Tibial nerve (tissue), 4 donors: ENCODE measurements at places on chromosomes 6 and 20. TPM values are rescaled to one million over a fixed set of nuclear protein-coding genes. Genes with fewer than 3 reads are reported as not detected.

Gene TRIM31
- total RNA-seq, result not detected

Gene TSBP1
- total RNA-seq, result not detected

Gene RAET1L
- total RNA-seq, result not detected

Gene DEFB123
- total RNA-seq, result not detected

Gene HBS1L
- 44.0 TPM for total RNA-seq

Gene PRKN
- total RNA-seq, result 17.9 TPM

Gene YWHAB
- total RNA-seq, result 98.4 TPM

DNA sequence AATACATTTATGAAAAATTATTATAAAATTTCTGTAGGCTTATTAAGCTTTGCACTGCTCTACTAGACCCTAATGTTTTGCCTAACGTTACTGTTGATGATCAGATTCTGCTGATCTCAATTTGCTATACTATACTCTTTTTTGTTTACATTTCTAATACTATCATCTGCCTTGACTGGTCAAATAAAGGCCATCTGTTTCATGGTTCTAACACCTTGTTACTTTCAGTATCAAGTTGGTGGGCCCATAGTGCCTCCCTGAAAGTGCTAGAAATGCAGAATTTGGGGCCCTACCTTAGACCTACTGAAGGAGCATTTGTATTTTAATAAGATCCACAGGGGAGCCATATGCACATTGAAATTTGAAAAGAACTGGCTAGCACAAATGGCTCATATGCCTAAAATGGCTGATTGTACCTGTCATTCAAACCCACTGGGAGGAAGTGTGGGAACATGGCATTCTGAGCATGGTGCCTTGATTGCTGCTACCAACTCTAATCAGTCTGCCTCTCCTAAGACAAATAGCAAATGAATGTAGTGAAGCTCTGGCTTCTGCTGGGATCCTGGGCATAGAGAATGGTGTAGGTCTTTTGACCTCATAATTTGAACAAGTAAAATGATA, 199.1 kb upstream of the BTBD3 start:
- DNase-seq, result no peak
- H3K36me3 ChIP-seq, result no peaks in the 10 kb centered on the region
- no peak overlapping the region for H3K4me3 ChIP-seq
- H3K4me1 ChIP-seq, result no peaks in the 10 kb centered on the region
- H3K27me3 ChIP-seq, result no peaks in the 10 kb centered on the region
- no peak overlapping the region for H3K27ac ChIP-seq

DNA sequence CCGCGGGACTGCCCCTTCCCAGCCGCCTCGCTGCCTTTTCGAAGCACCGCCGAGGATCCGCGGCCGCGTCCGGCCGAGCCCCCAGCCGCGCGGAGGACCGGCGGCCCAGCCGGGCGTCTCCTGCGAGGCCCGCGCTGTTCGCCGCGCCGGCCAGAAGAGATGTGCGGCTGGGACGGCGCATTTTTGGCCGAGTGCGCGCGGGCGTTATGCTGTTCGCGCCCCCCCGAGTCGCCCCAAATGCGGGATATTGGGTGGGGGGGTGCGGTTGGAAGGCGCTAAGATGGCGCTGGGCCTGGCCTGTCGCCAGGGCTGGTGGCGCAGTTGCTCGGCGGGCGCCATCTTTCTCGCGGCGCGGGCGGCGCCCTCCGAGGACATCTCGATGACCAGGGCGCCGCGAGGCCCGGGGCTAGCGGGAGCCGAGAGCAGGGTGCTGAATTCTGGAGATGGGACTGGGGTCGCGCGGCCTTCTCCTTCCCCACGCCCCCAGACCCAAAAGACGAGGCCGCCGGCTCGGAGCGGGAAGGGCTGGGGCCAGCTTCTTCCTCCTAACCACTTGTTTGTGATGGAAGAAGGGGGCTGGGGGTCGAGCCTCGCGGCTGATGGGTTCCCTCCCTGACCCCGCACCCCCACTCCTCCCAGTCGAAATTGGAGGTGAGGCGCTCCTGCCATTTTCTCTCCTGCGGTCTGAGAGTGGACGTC, 1.5 kb downstream of the BICRAL start:
- peak overlapping the region; percentile 98 for H3K27ac ChIP-seq
- H3K36me3 ChIP-seq, result no peaks in the 10 kb centered on the region
- H3K4me3 ChIP-seq, result peak overlapping the region; percentile 100
- no peaks in the 10 kb centered on the region for H3K27me3 ChIP-seq
- no peaks in the 10 kb centered on the region for H3K4me1 ChIP-seq

DNA sequence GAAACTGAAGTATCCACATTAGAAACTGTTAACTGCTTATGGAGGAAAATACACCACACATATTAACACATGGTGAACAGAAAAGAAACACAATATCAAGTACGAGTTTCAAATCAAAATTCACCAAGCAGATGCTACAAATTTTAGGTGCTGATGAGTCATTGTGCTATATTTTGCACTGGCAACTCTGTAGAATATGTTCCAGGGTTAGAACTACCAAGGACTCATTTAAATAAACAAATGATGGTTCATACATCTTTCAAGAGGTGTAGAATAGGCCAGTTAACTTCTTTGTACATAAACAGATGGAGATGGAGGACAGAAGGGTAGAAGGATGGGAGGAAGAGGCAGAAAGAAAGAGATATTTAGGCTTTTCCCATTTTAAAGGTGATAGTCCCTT, 184.9 kb downstream of the ARHGAP18 start:
- no peak overlapping the region for H3K27ac ChIP-seq
- DNase-seq, result no peak

GRCh38 chr6:152135755-152136448, 328.4 kb downstream of the ESR1 start:
- H3K27ac ChIP-seq, result no peak overlapping the region
- no peaks in the 10 kb centered on the region for H3K4me1 ChIP-seq
- H3K36me3 ChIP-seq, result no peaks in the 10 kb centered on the region
- no peak overlapping the region for H3K4me3 ChIP-seq

DNA sequence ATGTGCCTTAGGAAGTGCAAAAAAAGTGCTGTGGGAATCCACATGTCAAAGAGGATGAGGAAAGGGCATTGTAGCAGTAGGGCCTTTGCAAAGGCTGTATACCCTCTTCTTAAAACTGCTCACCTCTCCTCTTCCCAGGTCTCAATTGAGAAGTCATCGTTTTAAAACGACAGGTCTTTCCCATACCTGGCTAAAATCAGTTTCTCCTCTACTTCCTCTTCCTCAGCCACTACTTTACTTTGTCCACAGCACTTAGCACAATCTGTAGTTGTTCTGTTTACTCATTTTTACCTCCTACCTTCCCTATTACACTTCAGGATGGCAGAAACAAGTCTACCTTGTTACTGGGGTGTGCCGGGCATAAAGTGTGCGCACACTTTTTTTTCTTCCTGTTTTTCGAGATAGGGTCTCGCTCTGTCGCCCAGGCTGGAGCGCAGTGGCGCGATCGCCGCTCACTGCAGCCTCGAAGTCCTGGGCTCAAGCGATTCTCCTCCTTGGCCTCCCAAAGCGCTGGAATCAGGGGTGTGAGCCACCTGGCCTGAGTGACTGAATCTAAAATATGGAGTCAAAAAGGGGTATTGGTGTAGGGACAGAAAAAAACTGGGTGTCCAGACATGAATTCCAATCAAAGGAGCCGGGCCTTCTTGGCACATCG, 9.8 kb upstream of the ELOVL5 start:
- peak overlapping the region; percentile 55 for H3K4me3 ChIP-seq
- DNase-seq, result no peak

- no peaks in the 10 kb centered on the region for H3K4me1 ChIP-seq
- H3K27ac ChIP-seq, result no peak overlapping the region
- no peaks in the 10 kb centered on the region for H3K27me3 ChIP-seq
- H3K36me3 ChIP-seq, result no peaks in the 10 kb centered on the region
- no peak overlapping the region for H3K4me3 ChIP-seq
- no peak for DNase-seq
Observed at GRCh38 chr20:52267418-52267817, 75.8 kb upstream of the ZFP64 start.

DNA sequence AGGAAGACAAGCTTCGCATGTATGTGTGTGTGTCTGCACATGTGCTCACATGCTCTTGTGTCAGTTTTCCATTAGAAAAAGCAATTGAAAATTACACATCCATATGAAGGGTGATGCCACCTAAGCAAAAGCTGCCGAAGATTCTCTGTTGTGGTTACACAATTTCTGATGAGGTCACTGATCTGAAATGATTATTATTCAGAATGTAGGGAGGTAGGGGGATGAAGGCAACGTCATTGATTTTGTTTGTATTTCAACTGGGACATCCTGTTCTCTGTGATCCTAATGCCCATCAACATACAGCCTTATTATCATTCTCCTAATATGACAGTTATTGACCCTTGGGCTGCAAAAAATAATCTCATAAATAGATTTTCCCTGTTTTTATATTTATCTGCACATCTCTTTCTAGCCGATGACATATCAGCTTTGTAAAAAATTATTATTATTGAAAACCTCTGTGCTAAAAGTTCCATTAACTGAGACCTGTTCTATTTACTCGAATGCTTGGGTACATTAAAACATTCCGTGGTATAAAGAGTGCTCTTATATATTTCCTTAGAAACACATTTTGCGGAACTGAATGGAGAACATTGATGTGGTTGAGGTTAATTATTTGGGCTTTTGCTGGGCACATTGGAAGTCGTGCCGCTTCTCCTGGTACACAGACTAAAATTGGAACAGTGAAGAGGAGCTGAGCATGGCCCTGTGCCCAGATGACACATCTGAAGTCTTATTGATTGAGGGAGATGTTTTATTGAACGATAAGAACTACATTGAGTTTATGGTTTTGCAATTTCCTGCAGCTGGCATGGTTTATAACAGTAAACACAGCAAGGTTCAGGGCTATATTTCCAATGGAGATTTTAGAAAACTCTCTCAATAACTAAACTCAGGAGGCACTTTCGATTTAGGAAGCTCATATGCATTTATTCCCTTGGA, 51.3 kb downstream of the ZNF831 start:
- no peak overlapping the region for H3K4me3 ChIP-seq
- no peaks in the 10 kb centered on the region for H3K4me1 ChIP-seq
- H3K27me3 ChIP-seq, result peaks cover 4% of the 10 kb centered on the region

GRCh38 chr20:22584922-22585785, 782 bp upstream of the FOXA2 start:
- DNase-seq, result no peak
- no peak overlapping the region for H3K4me3 ChIP-seq
- H3K27ac ChIP-seq, result no peak overlapping the region
- no peaks in the 10 kb centered on the region for H3K4me1 ChIP-seq
- no peaks in the 10 kb centered on the region for H3K36me3 ChIP-seq

DNA sequence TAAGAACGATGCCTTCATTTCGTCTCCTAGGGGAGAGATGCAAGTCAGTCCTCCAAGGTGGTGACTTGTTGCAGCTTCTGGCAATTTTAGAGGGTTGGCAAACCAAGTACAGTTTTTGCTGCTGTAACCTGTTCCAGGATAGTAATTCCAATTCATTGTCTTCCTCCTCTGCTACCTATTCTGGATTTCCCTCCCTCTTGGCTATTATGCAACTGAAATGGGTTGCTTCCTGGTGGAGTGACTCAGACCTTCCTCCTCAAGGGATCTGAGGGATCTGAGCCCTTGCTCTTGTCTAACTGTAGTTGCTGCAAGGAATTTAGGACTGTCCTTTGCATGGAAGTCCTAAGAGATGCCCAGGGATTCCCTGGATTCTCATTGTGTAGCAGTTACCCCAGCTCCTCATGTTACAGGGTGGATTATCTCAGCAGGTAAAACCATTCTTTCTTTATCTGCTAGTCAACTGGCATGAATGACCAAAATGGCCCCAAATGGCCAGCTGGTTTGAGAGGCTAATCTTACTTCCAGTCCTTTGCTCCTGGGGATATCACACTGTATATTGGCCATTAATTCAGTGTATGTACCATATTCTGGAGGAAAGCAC, 17.6 kb upstream of the ELMO2 start:
- H3K36me3 ChIP-seq, result no peaks in the 10 kb centered on the region
- H3K4me1 ChIP-seq, result no peaks in the 10 kb centered on the region
- no peak overlapping the region for H3K27ac ChIP-seq
- H3K4me3 ChIP-seq, result no peak overlapping the region
- no peak for DNase-seq

DNA sequence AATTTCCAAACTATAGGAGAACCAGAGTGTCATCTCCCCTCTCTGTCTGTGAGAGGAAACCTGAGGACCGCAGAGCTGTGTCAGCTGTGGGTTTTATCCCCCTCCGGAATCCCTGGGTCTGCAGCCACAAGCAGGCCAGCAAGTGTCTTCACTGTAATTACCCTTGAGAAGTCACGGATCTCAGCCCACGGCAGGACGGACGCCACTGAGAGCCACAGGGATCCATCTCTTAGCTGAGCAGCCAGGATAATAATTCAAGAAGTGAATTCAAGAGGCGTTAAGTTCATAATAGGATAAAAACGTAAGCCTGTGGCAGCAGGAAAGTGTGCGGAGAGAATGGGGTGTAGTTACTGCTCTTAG, 37.0 kb downstream of the DLL1 start:
- no peak for DNase-seq
- no peaks in the 10 kb centered on the region for H3K4me1 ChIP-seq
- H3K27me3 ChIP-seq, result peaks cover 9% of the 10 kb centered on the region
- H3K4me3 ChIP-seq, result no peak overlapping the region
- H3K27ac ChIP-seq, result no peak overlapping the region
